NCI-H1105 treated with DMSO at 0.1 percent for 48 hours (cell line): ENCODE measurements at places on chromosomes 6 and 20.

DNA sequence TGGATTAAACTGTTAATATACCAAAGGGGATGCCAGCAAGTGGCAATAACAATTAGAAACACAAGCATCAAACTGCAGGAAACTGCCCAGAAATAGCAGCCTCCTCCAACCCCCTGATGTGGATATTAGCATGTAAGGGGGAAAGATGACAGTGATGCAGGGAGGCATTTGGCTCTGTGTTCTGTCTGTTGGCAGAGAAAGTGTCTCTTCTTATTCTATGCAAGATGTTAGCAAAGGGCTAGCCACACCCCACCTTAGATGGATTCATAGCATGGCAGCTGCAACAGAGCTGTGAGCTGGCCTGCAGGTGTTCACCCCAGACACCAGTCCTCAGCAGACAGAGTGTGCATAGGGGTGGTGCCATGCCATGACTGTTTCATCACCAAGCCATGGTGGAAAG, 38.0 kb downstream of the SCP2D1 start:
- no peak for DNase-seq

DNA sequence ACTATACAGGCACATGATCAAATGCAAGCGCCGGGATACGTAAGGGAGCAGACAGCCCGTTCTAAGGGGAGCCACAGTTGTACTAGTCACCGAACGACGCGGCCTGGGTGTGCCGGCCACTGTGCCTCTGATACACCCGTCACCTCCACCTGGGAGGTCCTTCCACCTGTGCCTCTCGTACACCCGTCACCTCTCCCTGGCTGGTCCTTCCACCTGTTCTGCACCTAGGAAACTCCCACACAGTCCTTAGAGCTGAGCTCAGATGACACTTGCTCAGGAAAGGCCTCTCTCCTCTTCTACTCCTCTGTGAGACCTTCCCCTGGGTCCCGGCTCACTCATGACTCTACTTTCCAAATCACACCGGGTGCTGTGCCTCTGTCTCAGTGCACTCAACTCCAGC, 245.0 kb downstream of the TTLL2 start:
- DNase-seq, result no peak

- DNase-seq, result peak; percentile 94
These were observed 4.3 kb downstream of the CCDC167 start for GRCh38 chr6:37495244-37495934.

DNA sequence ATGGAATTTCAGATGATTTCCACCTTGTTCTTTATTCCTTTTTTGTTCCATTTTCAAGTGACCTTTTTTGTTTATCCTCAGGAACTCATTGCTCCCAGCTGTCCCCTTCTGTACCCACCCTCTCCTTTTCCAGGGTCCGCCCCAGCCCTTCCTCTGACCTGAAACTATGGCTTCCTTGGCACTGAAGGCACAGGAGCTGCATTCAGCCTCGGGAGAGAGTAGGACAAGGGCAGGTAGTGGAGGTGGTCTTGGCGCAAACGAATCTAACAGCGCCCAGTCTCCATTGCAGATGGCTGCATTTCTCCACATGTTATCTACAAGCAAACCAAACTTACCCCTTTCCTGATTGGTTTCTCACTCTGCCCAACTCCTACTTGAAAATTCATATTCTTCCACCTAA, 8.8 kb upstream of the ULBP2 start:
- no peak for DNase-seq

DNA sequence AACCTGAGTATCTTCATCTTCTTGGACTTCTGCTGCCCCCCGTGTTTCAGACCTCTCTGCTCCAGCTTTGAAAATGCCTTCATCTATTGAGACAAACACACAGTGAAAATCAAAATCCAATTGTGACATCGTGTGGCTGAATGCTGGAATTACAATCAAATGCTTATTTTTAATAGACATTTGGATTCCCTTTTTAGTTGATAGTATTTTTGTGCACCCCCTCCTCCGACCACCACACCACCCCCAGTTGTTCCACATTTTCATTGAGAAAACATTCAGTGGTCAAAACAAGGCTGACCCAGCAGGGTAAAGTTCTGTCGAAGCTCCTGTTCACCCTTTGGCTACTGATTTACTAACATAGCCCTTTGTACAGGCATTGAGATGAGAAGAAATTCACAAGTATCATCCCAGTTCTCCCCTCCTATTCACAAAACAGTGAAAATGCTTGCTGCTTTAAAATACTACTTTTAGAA, 79.0 kb downstream of the NRSN1 start:
- peak; percentile 79 for DNase-seq

DNA sequence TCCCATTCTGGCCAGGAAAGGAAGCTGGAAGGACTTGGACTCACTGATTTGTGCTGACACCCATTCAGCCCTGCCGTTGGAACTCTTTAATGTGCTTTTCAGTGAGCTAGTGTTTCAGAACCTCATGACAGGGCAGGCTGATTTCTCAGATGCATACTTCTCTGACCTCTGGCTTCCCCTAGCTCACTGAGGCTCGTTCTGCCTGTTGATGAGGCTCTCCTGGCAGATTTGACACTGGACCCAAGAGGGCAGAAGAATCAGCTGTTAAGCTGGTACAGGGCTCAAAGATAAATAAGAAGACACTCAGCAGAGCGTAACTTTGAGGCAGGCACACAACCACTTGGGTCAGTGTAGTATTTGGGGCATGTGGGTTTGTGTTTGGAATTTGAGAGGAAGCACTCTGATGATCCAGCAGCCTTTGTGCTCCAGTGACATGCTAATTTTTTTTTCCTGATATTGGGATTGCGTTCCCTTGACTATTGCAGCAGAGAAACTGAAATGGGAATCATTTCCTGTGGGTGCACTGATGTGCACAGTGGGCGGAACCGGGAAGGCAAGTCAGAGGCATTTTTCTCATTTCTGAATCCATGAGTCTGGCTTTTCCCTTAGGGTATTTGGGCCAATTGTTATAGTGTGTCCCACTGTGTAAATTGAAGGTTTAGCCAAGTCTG, 80.2 kb downstream of the CARMIL1 start:
- DNase-seq, result no peak
